ENCODE measurements at places on chromosomes 6 and 20.

- no peak for DNase-seq
These were observed 1036.9 kb upstream of the EPHA7 start for GRCh38 chr6:94456266-94456665.

DNA sequence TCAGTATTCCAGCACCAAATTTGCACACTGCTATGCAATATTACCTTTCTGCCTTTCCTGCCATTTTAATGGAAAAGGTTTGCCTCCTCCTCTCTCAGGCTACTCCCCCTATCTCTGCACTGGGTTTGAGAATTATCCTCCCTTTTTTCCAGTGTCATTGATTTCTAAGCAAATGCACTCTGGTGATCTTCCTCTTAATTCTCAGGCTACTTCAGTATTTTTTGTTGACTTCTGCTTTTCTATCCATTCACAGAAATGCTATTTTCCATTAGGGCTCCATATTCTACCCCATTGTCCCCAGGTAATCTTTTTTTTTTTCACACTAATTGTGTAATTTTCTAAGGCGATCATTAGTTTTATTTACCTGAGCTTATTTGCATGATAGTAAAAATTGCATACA is 144.0 kb downstream of the GJA1 start:
- DNase-seq = no peak

DNA sequence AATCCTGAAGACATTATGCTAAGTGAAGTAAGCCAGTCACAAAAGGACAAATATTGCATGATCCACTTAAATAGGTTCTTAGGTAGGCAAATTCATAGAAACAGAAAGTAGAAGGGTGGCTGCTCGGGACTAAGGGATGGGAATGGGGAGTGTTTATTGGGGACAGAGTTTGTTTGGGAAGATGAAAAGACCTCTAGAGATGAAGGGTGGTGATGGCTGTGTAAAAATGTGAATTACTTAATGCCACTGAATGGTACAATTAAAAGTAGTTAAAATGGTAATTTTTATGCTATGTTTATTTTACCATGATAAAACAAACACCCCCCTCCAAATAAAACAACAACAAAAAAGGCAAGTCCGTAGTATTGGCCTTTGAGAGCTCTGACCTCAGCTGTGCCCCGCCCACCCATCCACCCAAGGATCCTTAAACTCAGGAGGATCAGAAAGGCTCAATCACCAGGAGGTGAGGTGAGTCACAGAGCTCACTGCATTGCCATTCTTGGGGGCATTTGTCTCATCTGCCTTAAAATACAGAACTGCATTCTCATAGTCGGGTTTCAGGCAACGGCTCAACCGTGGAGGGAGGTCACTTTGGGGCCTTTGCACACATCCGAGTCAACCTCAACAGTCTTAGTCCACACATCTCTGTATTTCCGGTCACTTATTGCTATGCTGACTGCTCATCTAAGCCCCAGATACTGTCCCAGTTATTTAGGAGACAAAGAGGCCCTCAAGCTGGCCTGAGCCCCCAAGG is 96.7 kb downstream of the SLC22A23 start:
- DNase-seq = no peak

DNA sequence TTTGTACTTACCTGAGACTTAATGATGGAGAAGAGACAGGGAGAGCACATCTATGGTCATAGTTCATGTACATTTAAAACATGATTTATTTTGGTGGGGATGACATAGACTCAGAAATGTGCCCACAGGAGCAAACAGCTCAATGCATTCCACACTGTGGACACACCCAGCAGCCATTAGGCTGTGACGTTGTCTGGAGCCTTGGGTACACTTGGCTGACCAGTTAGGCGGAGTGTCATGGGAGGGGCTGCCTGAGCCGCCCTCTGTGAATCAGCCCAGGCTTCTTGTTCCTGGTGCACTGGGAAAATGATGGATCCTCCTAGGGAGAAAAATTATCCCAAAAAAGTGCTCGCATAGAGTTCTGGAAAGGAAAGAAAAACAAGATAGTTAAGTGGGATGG is 231.0 kb upstream of the GMDS start:
- DNase-seq = no peak

GRCh38 chr6:53854843-53855567 is 60.2 kb downstream of the LRRC1 start:
- DNase-seq = no peak

DNA sequence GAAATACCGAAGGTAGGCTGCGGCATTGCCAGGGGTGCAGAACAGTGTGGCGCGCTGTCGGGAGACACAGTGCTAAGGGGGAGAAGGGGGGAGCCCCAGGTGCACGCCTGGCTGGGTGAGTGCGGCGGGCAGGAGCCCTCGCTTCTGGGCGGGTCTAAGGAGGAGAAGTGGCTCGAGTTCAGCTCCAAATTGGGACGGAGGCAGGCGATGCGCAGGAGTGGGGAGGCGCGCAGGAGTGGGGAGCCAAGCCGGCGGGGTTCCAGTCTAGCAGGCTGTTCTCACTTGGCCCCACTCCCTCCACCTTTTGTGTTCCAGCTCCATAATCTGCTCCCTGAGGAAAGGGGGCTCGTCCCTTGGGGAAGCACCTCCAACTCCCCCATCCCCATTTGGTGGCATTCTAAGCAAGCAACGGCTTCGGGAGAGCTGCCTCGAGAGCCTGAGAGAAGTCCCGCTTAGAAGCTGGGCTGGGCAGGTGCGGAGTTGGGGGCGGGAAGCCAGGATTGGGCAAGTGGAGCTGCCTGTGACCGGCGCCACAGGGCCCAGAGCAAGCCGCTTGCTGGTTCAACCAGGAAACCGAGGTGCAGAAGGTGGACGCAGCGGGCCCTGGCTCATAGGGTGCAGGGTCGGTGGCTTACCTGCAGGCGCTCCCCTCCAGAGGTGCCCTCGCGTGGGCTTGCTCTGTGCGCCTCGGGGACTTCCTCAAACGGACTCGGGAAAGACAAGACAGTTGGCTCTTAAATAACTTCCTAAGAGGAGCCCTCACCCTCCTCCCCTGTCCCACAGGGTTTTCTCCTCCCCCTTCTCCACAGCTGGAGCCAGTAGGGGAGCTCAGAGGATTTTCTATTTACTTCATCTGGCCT is at the start of gene F13A1:
Gene F13A1, minus strand, starts transcription at position 711 of the 860 bp plus-strand sequence. CDS start 1,998 bp downstream, outside the sequence.
- no peak for DNase-seq

- no peak for DNase-seq
These were observed 87.6 kb upstream of the E2F3 start for GRCh38 chr6:20313960-20314530.

- no peak for DNase-seq
These were observed 267.2 kb upstream of the ECI2 start for GRCh38 chr6:4402477-4402976.

DNA sequence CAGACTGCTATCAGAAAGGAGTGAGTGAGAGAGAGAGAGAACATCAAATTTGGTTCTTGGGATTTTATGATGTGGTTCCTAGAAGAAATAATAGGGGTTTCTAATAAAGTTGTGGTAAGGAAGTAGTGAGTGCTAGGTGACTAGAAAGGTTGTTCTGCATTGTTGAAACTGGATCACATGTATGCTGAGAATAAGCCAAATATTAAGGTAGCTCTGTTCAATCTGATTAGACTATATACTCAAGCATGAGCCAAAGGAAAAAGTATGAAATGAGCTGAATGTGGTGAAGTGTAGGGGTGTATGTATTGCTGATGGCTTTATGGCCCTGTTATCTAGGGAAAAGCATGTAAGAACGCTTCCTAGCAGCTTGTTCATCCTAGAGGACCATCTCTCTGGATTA is 63.0 kb upstream of the IMPG1 start:
- DNase-seq = no peak

DNA sequence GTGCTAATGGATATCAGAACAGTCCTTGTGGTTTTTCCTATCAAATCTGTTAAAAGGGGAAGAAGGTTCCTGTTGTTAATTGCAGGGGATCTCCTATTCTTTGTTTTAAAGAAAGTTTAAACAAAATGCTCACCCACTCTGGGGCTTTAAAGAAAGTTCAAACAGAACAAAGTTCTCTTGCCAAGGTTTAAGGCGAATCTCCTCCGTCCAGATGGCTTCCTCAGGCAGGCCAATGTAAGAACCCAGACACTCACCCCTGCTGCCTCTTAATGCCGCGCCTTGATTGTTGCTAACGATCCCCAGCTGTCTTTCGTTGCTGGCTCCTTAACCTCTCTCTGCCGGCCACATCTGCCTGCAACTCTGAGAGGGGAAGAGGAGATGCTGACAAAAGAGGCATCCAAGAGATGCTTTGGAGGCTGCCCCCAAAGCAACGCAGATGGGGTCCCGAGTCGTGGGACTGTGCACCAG is 235.0 kb upstream of the PRDM1 start:
- DNase-seq = no peak

DNA sequence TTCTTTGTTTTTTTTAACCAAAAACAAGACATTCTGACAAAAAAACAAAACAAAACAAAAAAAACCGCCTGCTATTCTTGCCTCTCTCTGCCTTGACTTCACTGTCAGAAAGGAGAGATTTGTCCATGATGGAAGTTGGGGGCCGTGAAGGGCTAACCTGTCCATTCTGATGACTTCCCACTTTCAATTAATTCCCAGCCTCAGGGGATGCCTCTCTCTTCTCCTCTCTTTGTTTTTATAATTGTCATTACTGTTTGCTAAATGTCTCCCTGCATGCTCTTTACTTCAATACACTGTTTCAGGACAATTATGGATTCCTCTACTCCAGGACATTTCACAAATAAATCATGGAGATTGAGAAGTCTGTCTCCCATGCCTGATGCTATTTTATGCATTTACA is 130.5 kb upstream of the CNR1 start:
- no peak for DNase-seq

GRCh38 chr6:138728662-138729061 is 44.9 kb upstream of the CCDC28A start:
- DNase-seq = no peak

DNA sequence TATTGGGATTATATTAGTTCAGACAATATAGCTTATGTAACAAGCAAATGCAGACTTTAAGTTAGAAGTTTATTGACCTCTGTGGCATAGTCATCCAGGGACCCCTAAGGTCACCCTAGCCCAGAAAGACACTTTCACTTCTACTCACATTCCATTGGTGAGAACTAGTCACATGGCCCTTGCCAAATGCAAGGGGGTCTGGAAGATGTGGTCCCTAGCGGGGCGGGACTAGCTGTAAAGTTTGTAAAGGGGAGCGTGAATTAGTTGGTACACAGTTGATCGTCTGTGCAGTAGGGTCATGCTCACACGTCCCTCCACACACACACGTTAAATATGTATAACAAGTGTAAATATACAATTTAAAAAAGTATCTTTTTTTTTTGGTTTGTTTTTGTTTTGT is 9.3 kb downstream of the HNF4A start:
- no peak for DNase-seq

DNA sequence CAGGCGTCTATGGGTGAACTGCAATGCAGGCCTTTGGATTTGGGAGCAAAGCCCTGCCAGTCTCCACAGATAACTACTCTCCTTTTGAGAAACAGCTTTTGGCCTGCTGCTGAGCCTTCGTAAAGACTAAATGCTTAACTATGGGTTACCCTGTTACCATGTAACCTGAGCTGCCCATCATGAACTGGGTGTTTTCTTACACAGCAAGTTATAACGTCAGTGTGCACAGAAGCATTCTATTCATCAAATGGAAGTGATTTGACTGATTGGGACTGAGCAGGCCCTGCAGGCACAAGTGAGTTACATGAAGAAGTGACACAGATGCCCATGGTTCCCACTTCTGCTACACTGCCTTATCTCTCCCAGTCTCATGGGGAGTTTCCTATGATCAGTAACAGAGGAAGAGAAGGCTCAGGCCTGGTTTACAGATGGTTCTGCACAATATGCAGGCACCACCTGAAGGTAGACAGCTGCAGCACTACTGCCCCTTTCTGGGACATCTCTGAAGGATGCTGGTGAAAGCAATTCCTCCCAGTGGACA is 319.1 kb downstream of the CD83 start:
- peak; percentile 83 for DNase-seq
